ENCODE measurements at places on chromosomes 3 and 15.

DNA sequence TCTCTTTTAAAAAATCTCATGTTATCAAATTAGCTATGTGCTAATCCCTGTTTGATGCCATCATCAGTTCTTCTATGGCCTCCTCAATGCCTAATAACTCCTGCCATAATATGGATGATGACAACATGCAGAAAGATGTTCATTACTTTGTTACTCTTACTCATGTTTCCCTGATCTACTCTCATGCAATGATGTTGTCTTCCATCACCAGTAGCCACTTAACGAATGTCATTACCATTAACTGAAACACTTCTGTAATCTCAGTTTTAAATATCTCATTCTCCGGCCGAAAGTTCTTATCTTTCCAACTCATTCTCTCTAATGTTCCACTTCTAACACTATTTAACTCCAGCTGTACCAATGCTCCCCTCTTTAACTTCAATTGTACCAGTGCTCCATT lies 1187.7 kb downstream of the OTOL1 start:
- no peak for DNase-seq

DNA sequence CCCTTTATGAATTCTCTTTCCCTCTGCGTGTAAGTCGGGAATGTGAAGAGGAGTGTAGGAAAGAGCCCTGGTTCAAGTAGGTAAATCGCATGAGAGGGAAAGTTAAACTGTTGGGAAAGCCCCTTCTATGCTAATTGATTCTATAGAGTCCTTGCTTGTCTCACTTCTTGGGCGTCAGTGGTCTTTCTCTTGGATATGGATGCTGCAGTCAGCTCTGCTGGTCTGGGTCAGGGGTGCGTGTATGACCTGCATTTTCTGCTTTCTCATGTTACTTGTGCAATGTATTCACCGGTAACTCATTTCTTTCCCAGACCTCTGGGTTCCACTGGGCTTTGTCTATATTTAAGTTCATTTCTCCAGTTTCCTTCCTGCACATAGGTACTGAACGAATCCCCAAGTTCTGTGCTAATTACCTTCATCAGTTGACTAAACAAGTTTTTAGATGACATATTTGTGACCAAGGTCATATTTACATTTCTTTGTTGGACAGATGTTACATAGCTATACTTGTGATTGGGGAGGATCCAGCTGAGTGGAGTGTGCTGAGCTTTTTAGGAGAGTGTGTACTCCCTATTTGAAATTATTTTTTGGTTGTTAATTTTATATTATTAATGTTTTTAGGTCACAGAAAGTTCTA lies 1.4 kb downstream of the SETD5 start:
- DNase-seq, result no peak

DNA sequence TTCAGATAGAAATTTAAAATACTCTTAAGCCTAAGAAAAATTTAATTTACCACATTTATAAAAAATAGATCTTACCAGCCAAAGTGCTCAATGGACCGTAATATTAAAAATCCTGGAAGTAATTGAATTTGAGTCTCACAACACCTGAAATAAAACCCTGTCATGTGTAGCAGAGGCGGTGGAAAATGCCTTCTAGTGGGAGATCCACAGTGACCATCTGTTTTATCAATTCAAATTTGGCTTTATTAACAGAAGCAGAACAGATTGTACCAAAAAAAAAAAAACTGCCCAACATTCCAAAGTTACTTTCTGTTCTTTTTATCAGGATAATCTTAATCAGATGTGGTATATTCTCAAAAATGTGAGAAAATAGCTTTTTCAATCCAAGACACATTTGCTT lies 71.7 kb downstream of the DMXL2 start:
- no peak for DNase-seq

- DNase-seq, result no peak
Observed at GRCh38 chr3:23746441-23746840, 59.3 kb upstream of the UBE2E1 start.

DNA sequence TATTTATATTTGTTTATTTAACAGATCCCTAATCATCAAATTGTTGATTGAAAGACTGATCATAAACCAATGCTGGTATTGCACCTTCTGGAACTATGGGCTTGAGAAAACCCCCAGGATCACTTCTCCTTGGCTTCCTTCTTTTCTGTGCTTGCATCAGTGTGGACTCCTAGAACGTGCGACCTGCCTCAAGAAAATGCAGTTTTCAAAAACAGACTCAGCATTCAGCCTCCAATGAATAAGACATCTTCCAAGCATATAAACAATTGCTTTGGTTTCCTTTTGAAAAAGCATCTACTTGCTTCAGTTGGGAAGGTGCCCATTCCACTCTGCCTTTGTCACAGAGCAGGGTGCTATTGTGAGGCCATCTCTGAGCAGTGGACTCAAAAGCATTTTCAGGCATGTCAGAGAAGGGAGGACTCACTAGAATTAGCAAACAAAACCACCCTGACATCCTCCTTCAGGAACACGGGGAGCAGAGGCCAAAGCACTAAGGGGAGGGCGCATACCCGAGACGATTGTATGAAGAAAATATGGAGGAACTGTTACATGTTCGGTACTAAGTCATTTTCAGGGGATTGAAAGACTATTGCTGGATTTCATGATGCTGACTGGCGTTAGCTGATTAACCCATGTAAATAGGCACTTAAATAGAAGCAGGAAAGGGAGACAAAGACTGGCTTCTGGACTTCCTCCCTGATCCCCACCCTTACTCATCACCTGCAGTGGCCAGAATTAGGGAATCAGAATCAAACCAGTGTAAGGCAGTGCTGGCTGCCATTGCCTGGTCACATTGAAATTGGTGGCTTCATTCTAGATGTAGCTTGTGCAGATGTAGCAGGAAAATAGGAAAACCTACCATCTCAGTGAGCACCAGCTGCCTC lies 14.7 kb downstream of the THBS1 start:
- DNase-seq, result no peak

Measured in NCI-H510A (cell line).